ENCODE measurements at places on chromosomes 11 and 22.

- peak; percentile 67 for DNase-seq
Measured at GRCh38 chr22:27299181-27300085, 502.1 kb downstream of the MN1 start.

DNA sequence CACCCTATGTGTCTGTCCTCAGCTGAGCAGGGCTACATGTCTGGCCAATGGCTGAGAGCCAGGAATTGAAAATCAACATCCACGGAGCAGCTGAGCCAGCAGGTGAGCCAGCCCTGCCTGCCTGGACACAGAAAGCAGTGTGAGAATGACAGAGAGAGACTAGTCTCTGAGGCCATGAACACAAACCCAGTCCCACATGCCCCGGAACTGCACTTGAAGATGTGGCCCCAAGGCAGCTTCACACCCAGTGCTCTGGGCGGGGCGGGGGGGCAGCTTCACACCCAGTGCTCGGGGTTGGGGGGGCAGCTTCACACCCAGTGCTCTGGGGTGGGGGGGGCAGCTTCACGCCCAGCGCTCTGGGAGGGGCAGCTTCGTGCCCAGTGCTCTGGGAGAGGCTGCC, 37.6 kb downstream of the TRMU start:
- DNase-seq, result no peak

- DNase-seq, result no peak
Measured at GRCh38 chr11:14669958-14670357, 26.4 kb downstream of the PDE3B start.

DNA sequence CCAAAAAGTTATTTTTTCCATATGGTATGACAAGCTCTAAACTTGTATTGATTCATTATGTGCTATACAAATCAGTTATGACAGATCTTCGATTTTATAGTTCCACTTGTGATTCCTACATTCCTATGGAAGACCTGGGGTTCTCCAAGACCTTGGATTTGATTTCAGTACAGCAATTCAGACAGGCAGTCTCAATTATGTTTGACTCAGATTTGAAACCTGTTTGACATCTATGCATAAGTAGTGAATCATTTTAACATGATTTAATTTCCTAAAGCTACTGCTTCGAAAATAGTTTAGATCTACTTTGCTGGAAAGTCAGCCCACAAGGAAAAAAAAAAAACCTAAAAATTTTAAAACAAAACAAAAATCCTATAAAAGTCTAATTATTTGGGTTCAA, 820.4 kb downstream of the LUZP2 start:
- peak; percentile 13 for DNase-seq

DNA sequence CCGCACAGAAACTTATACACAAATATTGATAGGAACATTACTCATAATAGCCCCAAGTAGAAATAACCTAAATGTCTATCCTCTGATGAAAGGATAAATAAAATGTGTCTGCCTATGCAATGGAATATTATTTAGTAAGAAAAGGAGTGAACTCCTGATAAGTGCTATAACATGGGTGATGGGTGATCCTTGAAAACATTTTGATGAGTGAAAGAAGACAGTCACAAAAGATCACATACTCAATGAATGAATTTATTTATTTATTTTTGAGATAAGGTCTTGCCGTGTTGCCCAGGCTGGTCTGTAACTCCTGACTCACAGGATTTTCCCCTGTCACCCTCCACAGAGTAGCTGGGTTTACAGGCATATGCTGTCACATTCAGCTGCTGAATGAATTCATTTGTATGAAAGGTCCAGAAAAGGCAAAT, 17.3 kb downstream of the RNF121 start:
- peak; percentile 72 for DNase-seq

DNA sequence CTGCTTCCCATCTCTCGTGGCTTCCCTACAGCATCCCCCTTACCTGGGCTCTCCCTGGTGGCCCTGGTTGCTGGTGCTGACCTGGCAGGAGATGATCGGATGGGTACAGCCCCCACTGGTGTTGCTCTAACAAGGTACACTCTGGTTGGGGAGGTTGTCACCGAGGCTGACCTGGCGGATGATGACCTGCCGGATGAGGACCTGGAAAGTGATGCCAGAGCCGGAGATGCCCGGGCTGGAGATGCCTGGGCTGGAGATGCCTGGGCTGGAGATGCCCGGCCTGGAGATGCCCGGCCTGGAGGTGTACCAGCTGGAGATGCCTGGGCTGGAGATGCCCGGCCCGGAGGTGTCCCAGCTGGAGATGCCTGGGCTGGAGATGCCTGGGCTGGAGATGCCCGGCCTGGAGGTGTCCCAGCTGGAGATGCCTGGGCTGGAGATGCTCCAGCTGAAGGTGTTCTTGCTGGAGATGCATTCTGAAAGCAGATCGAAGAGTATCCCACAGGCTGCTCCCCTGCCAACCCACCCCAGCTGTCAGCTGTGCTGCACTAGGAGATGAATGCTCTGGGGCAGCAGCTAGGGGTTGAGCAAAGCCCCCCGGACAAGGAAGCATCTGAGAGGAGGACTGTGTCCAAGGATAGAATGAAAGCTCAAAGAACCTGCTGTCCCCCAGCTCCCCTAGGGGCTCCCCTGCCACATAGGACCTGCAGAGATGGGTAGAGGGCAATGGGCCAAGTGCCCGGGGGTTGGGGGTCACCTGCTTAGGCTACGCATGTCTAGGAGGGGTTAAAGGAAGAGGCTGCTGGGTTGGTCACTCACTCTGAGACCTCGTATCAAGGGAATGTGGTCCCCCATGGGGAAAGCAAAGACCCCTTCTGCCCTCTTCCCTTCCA, 10.6 kb downstream of the TMPRSS13 start:
- DNase-seq, result no peak

DNA sequence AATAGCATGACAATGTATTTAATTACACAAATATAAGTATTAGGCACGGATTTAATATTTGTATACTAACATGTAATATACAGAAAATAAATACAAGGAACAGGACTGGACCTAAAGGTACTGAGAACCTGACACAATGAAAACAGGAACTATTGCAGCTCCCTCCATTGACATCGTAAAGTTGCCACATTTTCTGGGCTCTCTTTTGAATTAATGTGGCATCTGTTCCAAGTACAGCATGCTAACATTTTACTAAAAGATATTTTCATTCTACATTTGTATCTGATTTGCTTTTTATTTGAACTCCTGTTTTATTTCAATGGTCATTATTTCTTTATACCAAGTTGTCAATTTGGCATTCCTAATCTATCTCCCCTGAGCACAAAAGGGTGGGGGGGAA, 15.3 kb downstream of the PHF21A start:
- DNase-seq, result no peak

- DNase-seq, result peak; percentile 66
Measured at GRCh38 chr11:102276783-102277182, 40.5 kb upstream of the BIRC3 start.

DNA sequence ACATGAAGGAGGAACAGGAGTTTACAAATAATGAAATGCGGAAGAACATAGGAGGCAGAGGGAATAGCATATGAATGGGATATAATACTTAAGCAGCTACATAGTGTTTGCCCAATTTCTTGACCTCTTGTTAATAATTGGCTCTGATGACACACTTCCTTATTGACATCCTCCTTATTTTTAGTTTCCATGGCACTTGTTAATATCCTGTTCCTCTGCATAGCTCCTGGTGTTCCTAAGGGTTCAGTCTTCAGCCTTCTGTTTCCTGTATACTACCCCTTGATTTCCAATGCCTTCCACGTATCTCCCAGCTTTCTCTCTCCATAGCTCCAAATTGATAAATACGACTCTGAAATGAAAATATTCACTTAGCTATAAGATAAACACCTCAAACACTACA, 663.8 kb upstream of the API5 start:
- no peak for DNase-seq

DNA sequence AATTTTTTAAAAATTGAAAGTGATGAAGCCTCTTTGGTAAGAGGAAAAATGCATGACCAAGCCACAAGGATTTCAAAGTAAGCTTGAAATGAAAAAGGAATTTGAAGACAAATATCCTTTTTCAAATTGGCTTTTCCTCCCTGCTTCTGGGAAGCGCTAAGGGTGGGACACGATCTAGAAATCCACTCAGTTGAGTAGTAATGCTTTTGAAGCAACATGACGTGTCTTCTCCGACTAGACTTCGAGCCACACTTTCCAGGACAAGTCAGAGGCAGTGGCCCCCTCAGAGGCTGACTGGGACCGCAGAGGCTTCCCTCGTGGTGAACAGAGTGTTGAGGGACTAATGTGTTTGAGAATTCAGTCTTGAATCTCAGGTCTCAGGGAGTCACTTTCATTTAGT, 39.8 kb downstream of the KREMEN1 start:
- DNase-seq, result peak; percentile 56

DNA sequence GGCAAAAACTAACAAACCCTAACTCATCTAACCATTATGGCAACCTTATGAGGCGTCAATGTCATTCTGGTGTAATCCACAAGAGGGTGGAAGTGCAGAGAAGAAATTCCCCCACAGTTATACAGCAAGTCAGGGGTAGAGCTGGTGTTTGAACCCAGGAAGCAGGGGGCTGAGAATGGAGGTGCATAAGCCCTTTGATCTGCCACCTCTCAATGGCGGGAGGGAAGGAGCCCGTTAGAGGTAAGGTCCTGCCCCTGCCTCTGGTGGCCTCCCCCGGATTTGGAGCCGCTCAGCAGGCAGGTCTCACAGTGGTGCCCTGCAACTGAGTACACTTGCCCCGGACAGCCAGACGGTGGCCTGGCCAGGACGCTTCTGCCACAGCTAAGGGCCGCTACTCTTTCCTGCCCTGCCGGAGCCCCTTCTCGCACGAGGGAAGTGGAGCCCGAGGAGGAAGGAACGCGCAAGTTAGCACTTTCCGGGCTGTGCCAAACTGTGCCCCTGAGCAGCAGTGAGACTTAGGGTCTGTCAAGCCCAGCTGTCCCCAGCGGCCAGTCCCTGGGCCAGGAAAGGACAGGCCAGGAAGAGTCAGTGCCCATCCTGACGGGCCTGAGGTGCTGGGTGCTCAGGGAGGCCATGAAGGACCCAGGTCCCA, 1.1 kb downstream of the FXYD2 start:
- DNase-seq, result no peak

DNA sequence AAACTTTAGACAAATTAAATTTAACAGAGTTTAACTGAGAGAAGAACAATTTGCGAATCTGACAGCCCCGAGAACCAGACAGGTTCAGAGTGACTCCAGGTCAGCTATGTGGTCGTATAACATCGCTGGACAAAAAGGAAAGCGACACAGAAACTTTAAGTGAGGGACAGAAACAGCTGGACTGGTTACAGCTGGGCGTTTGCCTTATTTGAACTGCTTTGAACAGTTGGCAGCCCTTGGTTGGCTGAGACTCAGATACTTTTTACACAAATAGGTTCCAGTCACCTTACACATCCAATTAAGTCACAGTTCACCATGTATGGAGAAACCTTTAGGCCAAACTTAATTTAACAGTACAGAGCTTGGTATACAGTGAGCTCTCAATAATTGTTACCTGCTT, 436.9 kb downstream of the GUCY1A2 start:
- no peak for DNase-seq

DNA sequence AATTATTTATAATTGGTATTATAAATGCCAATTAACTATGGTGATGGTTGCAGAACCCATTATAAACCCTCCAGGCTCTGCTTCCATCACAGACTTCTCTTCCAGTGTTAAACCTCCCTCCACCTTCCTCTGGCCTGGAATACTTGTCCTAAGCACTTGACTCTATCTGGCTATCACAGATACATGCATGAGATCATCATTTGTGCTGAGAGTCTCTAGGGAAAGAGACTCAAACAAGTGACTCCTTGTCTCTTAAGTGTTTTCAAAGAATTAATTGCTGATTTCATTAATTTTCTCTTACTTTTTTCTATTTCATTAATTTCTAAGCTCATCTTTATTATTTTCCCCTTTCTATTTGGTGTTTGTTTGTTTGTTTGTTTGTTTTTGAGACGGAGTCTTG, 29.1 kb downstream of the RTL6 start:
- no peak for DNase-seq

- DNase-seq, result no peak
Measured at GRCh38 chr22:40462195-40462984, 92.0 kb downstream of the SGSM3 start.

GRCh38 chr11:56910785-56911184, 77.9 kb upstream of the OR5AK2 start:
- peak; percentile 62 for DNase-seq

DNA sequence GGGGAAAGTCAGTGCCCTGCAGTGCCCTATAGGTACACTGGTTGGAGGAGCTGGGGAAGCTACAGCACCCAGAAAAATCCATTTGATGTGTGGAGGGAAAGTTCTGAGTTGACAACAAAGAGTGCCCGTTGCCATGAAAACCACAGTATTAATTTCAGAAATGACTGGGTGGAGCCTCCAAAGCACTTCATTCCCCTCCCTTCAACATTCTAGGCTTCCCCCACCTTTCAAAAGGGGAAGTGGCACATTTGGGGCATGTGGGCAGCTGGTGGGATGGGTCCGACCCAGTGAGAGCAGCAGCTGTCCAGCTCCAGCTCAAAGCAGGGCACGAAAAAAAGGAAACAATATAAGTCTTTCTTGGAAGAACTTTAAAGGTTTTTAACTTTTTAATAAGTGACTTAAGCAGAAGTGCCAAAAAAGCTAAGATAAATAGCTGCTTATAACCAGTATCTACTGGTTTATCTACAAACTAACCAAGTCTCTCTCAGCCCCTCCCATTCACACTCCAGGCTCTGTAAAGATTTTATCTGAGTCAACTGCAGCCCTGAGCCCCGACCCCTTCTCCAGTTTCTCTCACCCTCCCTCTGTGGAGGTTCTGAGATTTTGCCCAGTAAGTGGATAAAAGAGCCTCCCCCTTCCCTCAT, 9.0 kb upstream of the AHNAK start:
- DNase-seq, result no peak

- DNase-seq, result peak; percentile 77
Measured at GRCh38 chr11:10197091-10197490, 96.9 kb downstream of the SBF2 start.

DNA sequence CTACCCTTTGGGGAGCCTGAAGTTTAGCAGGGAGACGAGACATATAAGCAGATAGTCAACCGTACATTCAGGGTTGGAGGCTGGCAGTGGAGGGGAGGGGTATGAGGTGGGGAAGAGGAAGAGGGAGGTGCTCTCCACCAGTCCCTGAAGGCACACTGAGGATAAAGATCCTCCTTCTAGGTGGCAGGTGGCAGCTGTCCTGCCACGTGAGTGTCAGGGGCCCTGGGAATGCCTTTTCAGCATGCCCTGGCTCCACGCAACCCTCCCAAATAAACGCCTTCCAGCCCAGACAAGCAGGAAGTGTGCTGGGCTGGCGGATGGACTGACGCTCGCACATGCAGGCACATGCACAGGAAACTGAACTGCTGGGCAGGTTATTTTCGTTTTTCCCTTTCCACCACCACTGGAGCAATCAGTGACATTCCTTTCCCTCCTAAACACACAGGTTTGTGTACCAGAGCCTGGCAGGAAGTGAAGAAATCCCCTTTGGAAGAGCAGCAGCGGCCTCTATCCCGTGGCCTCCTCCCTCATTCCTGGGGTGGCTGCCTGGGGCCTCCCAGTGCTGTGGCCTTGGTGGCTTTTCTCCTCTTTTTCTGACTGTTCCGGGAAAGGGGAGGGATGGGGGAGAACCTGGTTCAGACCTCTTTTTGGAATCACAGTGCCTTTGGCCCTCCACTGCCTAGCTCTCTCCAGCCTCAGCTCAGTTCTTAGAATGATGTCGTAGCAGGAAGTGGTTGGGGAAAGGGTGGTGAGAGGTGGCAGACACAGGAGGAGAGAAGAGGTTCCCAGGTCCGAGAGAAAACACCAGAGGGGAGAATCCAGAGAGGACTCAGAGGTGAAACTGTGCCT, 157.0 kb upstream of the TIMP3 start:
- DNase-seq, result peak; percentile 44

GRCh38 chr11:13355191-13355590, 77.6 kb downstream of the BMAL1 start:
- no peak for DNase-seq

Data from fibroblast of skin of scalp (primary cell).